NCI-H526 (cell line): ENCODE measurements at places on chromosomes 6 and 20.

DNA sequence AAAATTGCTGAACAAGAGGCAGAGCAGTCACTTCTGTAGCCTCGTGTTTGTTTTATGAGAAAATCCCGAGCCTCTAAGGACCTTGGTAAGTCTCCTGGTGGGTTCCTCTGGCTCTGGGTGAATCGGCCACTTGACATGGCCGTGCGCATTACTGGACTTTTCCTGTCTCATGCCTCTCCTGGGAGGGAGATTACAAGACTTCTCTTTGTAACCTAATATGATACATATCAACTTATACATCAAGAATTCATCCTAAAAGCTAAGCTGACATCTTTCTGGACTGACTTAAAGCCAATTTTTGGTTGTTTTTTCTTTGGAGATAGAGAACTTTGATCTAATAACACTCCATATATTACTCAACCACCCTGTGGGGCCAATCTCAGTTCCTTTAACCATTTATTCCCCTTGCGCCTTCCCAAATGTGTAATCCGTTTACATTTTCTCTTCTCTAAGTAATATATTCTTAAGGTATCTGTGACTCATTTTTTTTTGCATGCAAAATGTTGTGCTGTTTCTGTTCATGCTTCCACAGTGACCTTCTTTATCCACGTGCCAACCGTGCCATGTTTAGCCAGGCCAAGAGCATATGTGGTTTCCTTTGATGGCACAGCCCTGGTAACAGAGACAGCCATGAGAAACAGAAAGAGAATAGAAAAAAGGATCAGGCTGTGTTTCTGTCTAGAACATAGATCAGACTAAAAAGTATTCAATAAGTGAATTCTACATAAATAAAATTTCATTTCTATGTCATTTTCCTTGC lies 47.5 kb upstream of the JAG1 start:
- no peak for DNase-seq

GRCh38 chr6:90329386-90330077 lies 32.9 kb upstream of the BACH2 start:
- DNase-seq, result no peak

DNA sequence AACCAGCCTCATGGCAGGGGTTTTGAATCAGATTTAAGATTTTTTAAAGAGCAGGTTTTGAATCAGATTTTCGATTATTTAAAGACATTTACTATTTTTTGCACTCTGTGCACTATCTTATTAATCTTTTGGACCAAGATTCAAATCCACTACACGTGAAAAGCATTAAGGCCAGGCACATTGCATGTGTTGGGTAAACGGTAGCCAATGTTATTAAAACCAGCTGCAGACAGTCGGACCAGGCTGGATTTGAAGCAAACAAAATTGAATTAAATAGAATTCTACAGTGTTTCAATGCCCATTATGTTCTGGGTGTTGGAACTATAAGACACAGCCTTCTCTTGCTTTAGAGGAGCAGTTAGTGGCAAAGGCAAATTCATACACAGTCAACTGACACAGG lies 7.7 kb downstream of the HLA-DOA start:
- DNase-seq, result no peak

DNA sequence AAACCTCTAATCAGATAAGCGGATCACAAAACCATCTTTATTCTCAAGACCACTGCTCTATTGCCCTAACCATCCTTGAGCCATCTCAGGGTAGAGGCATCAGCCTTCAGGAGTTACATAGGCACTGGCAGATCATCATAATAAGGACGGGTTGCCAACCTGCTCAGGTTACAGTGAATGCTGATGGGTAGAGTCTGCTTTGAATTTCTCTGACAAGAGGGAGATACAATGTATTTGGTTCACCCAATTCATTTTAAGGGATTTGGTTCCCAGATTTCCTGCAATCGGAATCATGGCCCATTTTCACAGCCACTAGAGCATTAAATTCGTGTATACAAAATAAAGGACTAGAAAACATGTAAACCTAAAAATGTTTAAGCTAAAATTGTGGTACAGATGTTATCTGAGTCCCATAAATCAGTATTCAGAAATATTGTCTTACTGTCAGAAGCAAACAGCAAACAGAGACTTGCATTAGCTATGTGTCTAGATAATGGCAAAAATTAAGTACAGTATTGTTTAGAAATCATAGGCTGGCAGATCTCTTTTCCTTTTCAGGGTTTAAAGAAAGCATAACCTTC lies 41.9 kb upstream of the TMEM170B start:
- DNase-seq, result peak; percentile 39

GRCh38 chr20:6238421-6238820 lies 115.6 kb upstream of the FERMT1 start:
- DNase-seq, result peak; percentile 38

GRCh38 chr6:89013438-89013837 lies 50.0 kb upstream of the RNGTT start:
- DNase-seq, result no peak

DNA sequence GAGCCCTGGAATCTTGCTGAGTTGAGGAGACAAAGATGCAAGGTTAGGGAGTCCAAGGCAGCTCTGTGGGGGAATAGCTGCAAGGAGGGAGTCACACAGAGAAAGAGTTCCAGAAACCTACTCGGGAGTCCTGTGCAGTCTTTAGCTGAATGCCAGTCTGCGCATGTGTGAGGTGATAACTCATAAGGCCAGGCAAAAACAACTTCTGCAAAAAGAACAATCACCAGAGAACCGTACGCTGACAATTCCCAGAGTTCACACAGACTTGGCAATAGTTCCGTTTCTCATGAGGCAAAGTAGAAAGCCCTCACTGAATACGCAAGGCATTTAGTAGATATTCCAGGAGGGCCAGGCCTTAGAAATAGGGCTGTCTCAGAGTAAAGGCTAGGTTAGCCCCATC lies 135.2 kb upstream of the TAB2 start:
- no peak for DNase-seq

GRCh38 chr6:144510859-144511258 lies 225.7 kb downstream of the UTRN start:
- no peak for DNase-seq

DNA sequence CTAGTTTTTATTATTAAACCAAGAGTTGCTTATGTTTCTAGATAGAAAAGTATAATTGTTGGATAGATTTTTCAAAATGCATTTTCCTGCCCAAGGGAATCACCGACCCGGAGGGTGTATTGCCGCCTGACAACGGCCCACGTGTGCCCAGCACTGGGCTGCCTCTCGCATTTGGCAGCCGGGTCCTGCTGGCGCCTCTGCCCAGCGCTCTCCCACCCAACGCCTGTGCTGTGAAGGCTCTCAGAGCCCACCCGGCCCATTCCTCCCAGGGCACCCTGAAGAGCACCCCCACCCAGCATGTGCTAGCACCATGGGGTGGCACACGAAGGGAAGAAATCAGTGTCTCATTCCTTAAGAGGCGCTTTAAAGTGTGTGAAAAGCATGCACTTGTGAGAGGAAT lies 88.3 kb upstream of the AFDN start:
- no peak for DNase-seq

DNA sequence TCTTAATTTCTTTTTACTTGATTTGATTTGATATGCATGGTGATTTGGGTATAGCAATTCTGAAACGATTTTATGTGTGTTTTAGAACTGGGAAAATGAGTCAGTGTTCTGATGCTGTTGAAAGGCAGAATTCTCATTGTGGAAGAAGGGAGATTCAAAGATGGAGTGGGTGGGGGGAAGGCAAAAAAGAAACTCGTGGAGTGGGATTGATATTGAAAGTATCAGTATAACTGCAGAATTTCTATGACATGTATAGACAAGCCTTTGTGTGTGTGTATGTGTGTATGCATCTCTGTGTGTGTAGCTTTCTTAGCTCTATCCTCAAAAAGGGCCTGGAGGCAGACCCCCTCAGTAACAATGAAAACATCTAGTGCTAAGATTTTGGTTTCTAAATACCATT lies 184.3 kb upstream of the OLIG3 start:
- no peak for DNase-seq

- DNase-seq, result peak; percentile 87
Measured at GRCh38 chr20:6828794-6829423, 61.4 kb downstream of the BMP2 start.

DNA sequence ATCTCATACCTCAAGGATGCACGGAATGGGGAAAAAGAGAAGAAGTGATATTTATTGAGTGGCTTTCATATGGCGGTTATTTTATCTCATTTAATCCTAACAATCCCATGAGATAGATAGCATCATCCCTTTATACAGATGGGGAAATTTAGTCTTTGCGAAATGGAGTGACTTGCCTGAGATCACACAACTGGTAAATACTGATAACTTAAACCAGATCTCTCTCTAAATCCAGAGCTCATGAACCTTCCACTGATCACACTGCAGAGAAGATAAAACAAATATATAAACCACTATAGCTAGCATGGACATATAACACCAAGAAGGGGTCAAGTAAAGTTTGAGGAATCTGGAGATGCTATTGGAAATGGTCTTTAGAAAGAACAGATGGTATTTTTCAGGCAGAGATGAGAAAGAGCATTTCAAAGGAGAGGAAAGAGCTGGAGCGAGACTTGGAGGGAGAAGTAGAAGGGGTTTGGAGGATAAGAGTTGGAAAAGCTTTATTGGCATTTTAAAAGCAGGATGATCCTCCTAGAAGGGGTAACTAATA lies 139.8 kb upstream of the TNFAIP3 start:
- no peak for DNase-seq

GRCh38 chr6:88532241-88532860 lies 366.2 kb upstream of the CNR1 start:
- DNase-seq, result no peak

- no peak for DNase-seq
Measured at GRCh38 chr6:119966484-119966883, 616.9 kb upstream of the MAN1A1 start.

DNA sequence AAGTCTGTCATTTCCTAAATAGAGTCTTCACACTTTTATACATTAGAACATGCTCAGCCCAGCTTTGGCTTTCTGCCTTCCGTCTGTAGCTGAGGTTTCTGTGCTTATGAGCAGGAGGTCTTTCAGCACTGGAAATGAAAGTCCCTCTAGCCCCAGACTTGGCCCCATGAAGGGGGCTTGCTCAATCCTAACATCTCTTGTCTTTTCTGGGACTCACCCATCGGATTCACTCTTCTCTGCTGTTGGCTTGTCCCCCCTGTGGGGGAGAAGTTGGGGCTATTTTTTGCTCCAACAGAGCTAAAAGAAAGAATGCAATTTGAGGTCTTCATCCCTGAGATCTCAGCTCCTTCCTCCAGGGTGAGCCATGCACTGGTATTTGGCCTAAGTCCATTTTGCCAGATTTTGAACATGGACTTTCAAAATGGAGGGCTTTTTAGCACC lies 177.7 kb downstream of the MRPL14 start:
- DNase-seq, result no peak

GRCh38 chr20:2297357-2297728 lies 1.5 kb downstream of the TGM3 start:
- DNase-seq, result no peak

DNA sequence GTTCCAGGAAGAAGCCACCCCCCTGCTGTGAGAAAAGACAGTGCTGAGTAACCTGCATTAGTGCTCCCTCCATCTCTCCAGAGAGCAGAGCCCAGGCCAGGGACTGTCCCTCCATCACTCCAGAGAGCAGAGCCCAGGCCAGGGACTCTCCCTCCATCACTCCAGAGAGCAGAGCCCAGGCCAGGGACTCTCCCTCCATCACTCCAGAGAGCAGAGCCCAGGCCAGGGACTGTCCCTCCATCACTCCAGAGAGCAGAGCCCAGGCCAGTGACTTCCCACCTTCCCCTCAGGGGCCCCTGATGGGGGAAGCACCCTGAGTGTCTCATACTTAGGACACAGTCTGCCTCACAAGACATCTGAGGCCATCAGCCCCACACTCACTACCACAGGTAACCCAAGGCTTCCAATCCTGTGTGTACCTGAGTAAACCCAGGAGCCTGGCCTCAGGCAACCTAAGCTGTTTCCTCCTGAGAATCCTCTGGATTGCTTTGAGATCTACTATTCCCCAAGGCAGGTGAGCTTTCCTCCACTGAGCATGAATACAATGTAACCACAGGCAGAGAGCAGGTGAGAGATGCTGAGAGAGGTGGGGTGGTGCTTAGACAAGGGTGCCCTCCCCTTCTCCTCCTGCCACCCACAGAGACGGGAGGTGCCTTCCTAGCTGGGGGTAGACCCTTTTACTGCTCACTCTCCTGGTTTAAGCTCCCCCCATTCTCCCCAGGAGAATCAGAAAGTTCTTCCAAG lies 4.9 kb downstream of the TBXT start:
- no peak for DNase-seq

DNA sequence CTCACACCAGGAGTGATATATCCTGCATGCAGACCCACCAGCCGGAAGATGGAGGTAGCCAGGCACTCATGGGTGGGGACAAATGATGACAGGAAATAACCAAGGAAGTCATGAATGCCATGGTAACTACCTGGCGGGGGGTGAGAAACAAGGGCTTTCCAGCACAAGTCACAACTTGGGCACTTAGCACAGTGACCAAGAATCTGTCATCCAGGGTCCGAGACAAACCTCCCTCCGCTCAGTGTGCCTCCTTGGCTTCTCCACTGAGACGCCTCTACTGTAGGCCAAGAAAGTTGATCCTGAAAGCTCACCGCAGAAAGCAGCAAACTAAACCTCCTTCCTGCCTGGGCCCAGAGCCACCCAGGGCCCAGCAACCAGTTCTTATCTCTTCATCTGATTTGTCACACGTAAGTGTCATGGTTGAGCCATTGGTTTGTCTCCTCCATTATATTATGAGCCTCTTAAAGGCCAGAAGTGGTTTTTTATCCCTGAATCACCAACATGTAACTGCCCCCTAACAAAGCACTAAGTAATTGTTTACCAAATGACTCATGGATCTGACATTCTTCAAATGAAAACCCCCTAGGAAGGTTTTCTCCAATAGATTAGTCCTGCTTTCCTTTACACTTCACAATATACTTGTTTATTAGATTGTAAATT lies 84.3 kb upstream of the TAB2 start:
- no peak for DNase-seq

DNA sequence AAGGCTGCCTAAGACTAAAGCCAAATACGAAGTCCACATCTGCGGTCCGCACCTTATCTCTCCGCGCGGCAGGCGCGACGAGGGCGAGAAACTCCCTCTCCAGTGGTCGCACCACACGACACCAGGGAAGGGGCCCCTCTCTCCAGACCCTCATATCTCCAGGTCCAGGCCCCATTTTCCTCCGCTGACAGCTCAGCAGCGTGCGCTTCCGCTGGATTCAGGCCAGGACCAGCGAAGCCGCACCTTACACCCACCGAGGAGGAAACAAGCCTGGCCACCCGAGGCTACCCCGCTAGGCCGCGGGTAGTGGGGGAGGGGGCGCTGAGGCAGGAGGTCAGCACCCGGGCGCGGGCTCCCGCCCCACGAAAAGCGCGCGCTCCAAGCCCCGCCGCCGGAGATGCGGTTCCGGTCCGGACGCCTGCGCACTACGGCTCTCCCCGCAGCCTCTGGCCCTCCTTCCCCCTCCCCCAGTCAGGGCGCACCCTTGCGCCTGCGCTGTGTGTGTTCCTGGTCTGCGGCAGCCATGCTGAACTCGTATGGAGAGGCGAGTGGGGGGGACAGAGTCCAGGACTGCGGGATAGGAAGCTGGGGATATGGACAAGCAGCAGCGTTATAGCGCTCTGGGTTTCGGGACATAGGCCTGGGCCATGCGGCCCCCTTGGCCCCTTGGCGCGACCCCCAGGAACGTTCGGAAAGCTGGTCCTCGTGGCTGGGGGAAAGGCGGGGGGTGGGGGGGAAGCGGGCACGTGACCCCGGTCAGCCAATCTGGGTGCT lies at the start of gene BRD2:
Gene BRD2 (plus strand): TSS at position 502 of the 774 bp plus-strand sequence. CDS start 4,305 bp downstream, outside the sequence.
- DNase-seq, result peak; percentile 98

- no peak for DNase-seq
Measured at GRCh38 chr6:167590193-167590592, 236.5 kb upstream of the AFDN start.
